ENCODE measurements at places on chromosomes 3 and 15.

- DNase-seq, result no peak
Measured at GRCh38 chr3:141802316-141803077, 39.3 kb downstream of the GRK7 start.

GRCh38 chr3:61839256-61839655, 277.9 kb downstream of the PTPRG start:
- DNase-seq, result no peak

DNA sequence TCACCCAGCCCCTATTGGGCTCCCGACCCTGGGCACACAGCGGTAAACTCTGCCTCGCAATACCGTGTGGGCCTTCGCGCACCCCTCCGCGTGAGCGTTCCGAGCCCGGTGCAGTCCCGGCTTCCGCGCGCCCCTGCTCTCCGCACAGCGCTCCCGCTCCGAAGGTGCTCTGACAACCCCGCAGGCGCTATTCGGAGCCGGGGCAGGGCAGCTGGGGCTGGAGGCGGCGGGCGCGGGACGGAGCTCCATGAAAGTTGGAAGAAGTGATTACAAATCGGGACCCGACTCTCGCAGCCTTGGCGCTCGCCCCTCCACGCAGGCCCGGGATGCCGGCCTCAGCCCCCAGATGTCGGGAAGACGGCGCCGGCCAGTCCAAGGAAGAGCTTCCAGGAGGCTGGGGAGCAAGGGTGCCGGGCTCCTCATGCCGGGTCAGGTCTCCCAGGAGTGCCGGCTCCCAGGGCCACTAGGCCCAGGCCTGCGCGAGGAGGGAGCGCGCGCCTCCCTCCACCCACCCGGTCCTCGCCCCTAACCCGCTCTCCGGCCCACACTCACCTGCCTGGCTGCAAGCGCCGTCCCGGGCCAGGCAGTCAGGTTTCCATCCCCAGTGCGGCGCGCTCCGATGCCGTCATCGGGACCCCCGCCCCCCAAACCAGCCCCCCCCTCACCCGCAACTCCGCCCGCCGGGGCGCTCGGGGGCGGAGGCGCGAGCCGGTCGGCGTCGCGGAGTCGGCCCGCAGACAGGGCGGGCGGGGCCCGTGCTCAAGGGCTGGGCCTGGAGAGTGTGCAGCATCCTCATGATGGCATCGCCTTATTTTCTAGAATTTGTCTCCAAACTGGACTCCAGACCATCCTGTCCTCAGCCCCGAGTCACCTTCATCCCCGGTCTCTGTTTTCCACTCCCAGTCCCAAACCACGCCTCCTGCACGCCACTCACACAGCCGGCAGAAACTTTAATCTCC, at the start of gene KIF7:
KIF7 (minus strand) TSS at position 621 of the 959 bp plus-strand sequence. CDS start 2,537 bp downstream, outside the sequence.
- DNase-seq, result peak; percentile 8

GRCh38 chr3:192825657-192826200, 91.9 kb downstream of the MB21D2 start:
- DNase-seq, result no peak

GRCh38 chr3:115697263-115698053, 74.1 kb downstream of the GAP43 start:
- no peak for DNase-seq
